ENCODE measurements at places on chromosomes 2 and 18.
A peak's percentile ranks its signal among the peaks of the same experiment; 100 is the strongest.

GRCh38 chr2:222492683-222493082 is 68.3 kb downstream of the SGPP2 start:
- DNase-seq, result no peak

DNA sequence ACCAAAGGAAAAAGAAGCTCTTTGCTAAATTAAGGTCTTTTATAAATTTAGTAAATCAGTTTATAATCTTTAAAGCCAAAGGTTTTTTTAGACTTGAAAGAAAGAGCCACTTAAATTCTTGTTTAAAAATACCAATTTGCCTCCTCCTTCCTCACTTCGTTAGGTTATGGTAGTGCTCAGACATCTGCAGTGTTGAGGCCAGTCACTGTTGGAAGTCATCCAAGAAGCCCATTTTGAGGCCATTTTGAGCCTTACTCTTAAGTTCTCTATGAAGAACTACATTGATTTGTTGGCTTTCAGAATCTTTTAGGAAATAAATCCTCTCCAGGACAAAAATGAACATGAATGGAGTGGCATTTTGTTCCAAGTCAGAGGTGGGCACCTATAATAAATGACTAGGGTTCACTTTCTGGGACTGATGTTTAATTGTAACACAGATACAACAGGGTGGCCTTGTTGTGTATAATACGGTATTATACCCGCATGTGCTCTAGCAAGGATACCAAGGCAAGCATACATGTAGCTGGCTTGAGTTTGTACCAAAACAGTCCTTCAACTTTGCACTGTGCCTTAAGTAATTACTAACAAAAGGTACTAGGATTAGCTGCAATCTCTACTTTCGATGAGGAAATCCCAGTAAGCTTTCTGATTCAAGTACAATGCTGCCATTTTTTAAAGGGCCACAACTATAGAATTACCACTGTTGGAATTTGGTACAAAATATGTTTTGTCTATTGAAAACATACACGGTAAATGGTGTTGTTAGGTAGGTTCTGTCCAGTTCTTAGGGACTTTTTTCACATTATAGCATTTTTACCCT is 22.8 kb downstream of the SLC66A3 start:
- DNase-seq, result no peak

DNA sequence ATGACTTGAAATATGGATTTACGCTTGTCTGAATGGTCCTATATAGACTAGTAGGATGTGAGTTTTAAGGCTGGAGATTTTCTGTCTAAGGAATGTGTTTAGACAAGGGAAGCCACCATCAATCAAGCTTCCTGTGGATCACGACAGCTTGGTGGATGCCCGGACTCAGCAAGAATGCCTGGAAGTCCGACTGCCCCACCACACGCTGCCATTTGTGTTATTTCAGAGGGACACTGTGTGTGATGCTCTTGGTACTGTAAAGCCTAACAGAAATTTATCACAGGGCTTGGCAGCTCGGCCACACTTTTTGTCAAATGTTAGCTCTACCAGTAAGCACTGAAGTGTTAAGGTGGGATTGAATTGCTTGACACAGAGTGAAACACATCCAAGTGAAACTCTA is 127.1 kb upstream of the CDH7 start:
- DNase-seq, result no peak

GRCh38 chr18:72544092-72544886 is at the start of gene CBLN2:
Gene CBLN2, minus strand, starts transcription at chr18:72544342. Its CDS starts 2,182 bp downstream, at chr18:72542160.
- peak; percentile 95 for DNase-seq

GRCh38 chr2:185278761-185279160 is 459.8 kb upstream of the FSIP2 start:
- no peak for DNase-seq

GRCh38 chr2:137161250-137161649 is 395.9 kb downstream of the THSD7B start:
- DNase-seq, result no peak

DNA sequence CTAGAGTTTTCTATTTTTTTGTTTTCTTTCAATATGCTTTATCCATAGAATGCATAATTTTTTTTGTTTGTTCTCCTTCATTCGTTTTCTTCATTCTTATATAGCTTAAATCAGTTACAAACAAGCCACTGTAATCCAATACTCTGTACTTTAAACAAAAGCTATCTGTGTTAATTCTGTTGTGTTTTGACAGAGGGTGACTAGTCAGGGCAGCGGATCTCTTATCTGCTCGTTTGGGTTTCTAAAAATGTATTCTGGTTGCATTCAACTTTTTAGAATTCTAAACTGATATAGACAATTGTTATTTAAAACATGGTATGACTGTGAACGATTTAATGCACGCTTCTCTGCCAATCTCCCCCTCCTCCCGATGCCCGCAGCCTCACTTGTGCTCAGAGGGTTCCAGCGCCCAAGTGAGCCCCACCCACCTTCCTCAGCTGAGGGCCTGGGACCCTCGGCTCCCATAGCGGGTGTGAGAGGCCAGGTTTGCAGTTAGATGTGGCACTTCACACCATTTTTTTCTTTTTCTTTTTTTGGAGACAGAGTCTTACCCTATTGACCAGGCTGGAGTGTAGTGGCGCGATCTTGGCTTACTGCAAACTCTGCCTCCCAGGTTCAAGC is 44.1 kb downstream of the NCK2 start:
- no peak for DNase-seq

DNA sequence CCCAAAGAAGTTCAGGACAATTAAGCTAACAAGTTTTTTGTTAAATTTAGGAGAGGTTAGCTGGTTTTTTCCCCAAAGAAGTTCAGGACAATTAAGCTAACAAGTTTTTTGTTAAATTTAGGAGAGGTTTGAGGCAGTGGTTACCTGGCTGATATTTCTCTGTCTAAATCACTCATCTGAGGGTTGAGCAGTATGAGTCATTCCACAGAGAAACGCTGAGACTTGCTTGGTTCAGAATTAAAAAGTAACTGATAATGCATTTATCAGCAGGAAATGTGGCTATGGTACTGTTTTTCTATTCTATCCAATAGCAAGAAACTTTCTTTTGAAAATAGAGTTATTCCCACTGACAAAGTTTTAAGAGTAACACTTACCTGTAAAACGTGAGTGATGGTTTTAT is 22.8 kb upstream of the KIDINS220 start:
- DNase-seq, result no peak

- DNase-seq, result no peak
Measured at GRCh38 chr2:199273042-199273511, 184.7 kb downstream of the SATB2 start.

DNA sequence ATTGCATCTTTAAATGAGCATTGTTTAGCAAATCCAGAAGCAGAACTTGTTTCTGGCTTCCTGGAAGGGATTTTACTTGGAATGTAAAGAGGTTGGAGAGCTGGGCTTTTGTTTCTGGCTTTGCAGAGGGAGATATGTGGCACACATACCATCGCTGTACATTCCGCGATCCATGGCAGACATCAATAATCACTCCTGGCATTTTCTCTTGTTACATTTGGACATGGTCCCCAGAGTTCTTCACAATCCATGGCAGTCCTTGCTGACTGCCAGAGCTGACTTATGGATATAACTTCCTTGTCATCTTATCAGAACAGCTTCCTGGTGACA is 445.6 kb upstream of the SPRED2 start:
- no peak for DNase-seq

GRCh38 chr2:84879584-84880394 is 1.1 kb downstream of the TRABD2A start:
- no peak for DNase-seq

DNA sequence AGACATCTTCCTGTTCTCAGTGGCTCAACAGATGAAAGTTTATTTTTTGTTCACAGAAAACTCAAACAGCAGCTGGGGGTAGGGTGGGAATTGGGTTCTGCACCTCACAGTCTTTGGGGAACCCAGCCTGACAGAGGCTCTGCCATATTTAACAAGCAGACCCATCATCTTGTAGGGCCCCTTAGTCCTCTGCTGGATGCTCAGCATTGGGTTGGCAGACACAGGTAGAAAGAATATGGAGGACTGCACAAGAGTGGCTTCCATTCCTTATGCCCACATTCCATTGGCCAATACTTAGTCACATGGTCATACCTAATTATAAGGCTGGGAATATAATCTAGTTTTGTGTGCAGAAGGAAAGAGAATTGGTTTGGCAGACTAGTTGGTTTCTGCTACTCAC is 89.1 kb downstream of the MYO3B start:
- no peak for DNase-seq

GRCh38 chr2:148814143-148814859 is 60.7 kb upstream of the KIF5C start:
- no peak for DNase-seq
